Kidney glomerular epithelial cell (primary cell): ENCODE measurements at places on chromosomes 7 and 10.

DNA sequence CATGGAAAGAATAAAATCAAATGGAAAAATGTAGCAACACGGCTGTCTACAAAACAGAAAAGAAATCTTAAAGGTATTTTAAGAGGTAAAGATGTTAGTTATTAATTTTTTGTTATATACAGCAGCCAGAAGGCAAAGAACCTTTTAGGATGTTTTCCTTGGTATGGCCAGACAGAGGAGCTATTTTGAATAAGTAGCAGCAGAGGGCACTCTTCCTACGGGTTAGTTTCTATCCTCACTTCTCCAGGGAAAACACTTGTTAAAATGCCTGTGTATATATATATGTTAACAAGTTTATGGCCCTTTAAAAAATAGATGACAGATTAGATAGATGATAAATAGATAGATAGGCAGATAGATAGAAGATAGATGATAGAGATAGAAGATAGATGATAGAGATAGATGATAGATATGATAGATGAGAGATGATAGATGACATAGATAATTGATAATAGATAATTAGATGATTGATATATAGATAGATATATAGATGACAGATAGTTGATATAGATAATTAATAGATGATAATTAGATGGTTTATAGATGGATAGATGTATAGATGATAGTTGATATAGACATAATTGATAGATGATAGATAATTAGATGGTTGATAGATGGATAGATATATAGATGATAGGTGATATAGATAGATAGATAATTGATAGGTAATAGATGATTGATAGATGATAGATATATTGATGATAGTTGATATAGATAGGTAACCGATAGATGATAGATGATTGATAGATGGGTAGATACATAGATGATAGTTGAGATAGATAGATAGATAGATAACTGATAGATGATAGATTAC is 57.8 kb upstream of the WIPF3 start:
- DNase-seq: peak; percentile 50

GRCh38 chr10:79320820-79321493 is 26.3 kb upstream of the PPIF start:
- DNase-seq: peak; percentile 71

DNA sequence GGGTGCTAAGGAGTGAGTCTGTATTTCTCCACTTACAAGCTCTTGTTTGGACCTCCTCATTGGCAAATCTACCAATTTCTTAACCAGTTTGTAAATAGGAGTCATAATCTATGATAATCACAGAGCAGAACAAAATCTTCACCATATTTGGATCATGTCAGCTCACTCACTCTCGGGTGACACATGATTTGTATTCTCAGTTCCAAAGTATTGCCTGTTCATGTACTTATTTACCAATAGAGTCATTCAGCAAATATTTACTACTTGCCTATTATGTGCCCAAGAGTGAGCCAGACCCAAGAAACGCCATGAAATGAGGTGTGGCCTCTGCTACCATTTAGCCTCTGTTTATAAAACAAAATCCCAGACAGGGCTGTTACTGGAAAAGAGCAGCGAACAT is 114.8 kb downstream of the TSPAN12 start:
- DNase-seq: no peak

GRCh38 chr7:1015196-1016121 is 28.9 kb upstream of the GPR146 start:
- DNase-seq: no peak

DNA sequence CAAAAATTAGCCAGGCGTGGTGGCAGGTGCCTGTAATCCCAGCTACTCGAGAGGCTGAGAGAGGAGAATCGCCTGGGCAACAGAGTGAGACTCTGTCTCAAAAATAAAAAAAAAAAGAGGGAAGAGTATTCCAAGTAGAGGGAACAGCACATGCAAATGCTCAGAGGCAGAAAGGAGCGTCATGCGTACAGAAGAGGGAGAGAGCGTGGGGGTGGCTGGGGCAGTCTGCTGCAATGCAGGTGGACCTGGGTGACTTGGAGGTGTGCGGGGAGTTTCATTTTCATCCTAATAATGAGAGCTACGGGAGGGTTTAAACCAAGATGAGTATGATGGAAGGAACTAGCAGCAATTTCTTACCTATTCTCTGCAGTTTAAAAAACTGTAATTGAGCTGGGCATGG is 28.8 kb downstream of the CLIP2 start:
- DNase-seq: no peak

DNA sequence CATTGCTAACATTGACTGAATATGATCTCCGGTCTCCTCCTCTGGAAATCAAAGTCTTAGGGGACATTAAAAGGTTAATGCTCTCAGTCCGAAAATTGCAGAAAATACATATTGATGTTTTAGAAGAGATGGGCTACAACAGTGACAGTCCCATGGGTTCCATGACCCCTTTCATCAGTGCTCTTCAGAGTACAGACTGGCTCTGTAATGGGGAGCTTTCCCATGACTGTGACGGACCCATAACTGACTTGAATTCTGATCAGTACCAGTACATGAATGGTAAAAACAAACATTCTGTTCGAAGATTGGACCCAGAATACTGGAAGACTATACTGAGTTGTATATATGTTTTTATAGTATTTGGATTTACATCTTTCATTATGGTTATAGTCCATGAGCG is 39.2 kb downstream of the SAMD8 start:
- DNase-seq: no peak

GRCh38 chr10:130244031-130244927 is 108.1 kb downstream of the GLRX3 start:
- no peak for DNase-seq

GRCh38 chr7:14207138-14207537 is 217.7 kb upstream of the ETV1 start:
- DNase-seq: peak; percentile 65
